Left cardiac atrium (tissue), 4 donors: ENCODE measurements at places on chromosomes 5 and 9. TPM values are rescaled to one million over a fixed set of nuclear protein-coding genes. Genes with fewer than 3 reads are reported as not detected.

DNA sequence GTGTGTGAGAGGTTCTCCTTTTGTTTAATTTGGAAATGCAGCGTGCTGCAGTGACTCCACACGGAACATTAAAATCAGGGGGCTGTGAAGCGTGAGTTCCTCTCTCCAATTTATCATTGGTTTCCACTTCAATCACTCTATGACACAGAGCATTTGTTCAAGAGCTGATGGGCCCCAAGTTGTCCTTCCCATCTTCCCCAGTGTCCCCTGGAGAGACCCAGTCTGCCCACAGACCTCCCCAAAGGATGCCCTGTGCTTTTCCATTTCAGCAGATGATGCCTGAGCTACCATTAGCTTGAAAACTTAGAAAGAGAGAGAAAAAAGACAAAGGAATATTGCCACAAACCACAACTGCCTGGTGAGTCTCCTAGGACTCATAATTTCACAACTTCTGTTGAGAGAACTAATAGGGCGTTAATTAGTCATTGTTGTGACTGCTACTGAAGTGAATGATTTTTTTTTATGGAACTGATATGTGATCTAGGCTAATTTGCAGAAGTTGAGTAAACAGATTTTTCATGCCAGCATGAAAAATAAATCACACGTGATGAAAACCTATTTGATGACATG lies 772.7 kb downstream of the SEMA5A start:
- DNase-seq, result no peak

GRCh38 chr9:133845440-133845839 lies 107.3 kb upstream of the SARDH start:
- peak; percentile 86 for DNase-seq

DNA sequence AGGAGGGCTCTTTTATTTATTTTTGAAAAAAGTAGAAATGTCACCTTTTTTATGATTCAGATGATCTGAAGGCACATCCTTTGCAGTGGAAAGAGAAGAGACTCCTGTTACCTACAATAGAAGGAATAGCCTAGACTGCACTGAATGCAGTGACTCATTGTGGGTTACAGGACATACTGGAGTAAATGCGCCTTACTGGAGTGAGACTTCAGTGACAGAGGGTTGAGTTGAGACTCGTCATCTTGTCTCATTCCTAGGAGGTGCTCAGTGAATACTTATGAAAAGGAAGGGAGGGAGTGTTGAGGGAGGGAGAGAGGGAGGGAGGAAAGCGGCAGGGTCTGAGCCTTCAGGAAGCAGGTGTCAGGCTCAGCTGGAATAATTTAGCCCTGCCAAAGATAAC lies 25.2 kb downstream of the ANKRA2 start:
- DNase-seq, result no peak

DNA sequence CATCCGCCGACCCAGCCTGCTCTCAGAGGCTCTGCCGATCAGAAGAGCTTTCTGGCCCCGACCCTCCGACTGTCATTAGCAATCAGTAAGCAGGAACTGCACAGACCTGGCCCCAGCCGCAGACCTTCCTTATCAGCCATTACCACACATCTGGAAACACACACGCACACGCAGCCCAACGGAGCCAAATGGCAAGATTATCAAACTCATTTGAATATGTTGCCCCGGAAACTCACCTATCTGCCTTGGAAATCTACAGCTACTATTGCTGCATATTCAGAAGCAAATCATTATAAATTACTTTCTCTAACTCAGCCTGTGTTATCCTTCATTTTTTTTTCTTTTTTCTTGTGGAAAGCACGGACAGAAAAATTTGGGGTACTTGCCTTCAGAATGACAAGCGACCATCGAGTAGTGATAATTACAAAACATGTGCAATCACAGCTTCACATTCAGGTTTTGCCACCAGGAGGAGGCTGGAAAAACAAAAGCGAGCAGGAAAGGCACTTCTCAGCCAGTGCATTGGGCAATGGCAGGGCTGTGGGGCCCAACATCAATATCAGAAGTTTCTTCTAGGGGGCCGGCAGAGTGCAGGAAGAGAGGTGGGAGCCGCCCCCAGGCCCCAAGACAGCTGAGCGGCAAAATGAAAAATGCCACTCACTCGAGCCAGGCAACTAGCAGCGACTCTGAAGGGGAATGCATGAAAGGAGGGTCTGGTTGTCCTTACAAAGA lies 122.3 kb downstream of the VAV2 start:
- DNase-seq, result no peak

GRCh38 chr5:71892641-71893365 lies 173.7 kb downstream of the CARTPT start:
- DNase-seq, result no peak

- no peak for DNase-seq
Measured at GRCh38 chr9:72540348-72540873, 19.0 kb downstream of the TMC1 start.

The PAEP gene
- total RNA-seq, result not detected

The SPARC gene
- total RNA-seq, result 807 TPM

The INPP5E gene
- 10.1 TPM for total RNA-seq
